ENCODE measurements at places on chromosomes 7 and 10.

GRCh38 chr7:117769085-117769484 lies 104.2 kb downstream of the CTTNBP2 start:
- no peak for DNase-seq

GRCh38 chr7:4631380-4632179 lies 50.5 kb upstream of the FOXK1 start:
- DNase-seq: peak; percentile 91

GRCh38 chr7:20721086-20721810 lies 65.4 kb downstream of the SP8 start:
- DNase-seq: no peak

DNA sequence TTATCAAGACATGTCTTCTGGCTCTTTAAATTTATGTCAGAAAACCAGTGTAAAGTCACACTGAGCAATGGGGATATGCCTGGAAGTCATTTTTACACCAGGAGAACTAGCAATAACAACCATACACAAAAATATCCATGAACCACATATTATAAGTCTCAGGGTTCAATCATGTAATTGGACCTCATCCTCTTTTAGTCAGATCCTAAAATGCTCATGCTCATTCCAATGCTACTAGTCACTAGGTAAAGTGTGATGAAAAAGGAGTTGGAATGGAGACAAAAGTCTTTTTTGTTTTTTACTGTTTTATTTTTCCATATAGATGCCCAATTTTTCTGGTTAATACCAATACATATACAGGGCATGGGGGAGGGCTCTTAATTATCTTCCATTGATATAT lies 306.1 kb downstream of the DGKB start:
- DNase-seq: no peak

GRCh38 chr7:54747234-54747633 lies 11.8 kb downstream of the SEC61G start:
- DNase-seq: no peak
